ENCODE measurements at places on chromosomes 7 and 10. TPM values are rescaled to one million over a fixed set of nuclear protein-coding genes. Genes with fewer than 3 reads are reported as not detected.
A peak's percentile ranks its signal among the peaks of the same experiment; 100 is the strongest.

PAPSS2 gene
- 0.06 TPM for total RNA-seq

LAMB1 gene
- not detected for total RNA-seq

MNX1 gene
- total RNA-seq, result not detected

ARHGAP19 gene
- 48.3 TPM for total RNA-seq

TEX36 gene
- total RNA-seq, result not detected

ASAH2 gene
- total RNA-seq, result 4.2 TPM

CYP3A7 gene
- total RNA-seq, result not detected

GRCh38 chr7:111364413-111364812 lies 197.9 kb downstream of the IMMP2L start:
- no peaks in the 10 kb centered on the region for H3K27me3 ChIP-seq
- DNase-seq, result no peak
- no peak overlapping the region for H3K4me3 ChIP-seq
- H3K36me3 ChIP-seq, result no peaks in the 10 kb centered on the region
- no peaks in the 10 kb centered on the region for H3K4me1 ChIP-seq
- no peak overlapping the region for H3K27ac ChIP-seq

DNA sequence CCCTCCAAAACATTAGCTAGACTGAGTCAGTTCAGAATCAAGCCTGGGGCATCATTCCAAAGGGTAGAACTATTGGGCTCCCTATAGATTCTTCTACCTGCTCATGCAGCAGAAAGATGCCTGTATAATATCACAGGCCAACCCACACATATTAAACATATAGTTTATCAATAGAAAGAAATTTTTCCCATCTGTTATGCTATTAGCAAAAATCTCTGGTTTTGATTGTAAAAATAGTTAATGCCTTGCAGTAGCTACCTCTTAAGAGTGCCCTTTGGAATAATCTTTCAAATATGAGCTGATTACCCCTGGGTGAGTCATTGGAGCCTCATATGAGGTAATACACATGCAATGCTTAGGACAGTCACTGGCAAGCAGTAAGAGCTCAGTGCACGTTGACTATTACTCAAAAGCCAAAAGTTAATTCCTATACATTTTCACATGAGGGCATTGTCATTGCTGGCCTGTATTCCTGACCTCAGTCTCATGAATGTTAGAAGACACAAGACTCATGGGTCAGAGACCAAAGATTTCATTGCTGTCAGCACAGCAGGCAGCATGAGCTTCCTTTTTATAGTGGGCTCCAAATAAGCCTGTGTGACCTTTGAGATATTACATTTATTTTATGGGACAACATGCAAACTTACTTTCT lies 180.0 kb downstream of the FGFR2 start:
- no peaks in the 10 kb centered on the region for H3K4me1 ChIP-seq

DNA sequence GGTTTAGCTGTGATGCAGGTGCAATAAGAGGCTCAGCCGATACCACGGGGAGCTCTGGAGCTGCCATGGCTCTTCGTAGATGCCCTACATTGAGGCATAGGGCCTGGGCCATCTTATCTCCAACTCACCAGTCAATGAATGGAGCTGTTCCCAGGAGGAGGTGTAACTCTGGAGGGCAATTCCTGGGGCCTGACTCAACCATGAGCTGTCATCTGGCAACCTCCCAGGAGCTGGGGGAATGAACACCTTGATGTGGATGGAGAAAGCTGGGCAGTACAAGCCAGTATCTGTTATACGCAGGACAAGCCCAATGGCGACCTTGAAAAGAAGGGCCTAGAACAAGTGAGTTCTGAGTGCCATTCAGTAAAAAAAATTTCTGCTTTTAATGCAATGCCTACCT lies 224.0 kb upstream of the PLXDC2 start:
- no peaks in the 10 kb centered on the region for H3K27me3 ChIP-seq
- DNase-seq, result no peak
- H3K36me3 ChIP-seq, result no peaks in the 10 kb centered on the region
- H3K27ac ChIP-seq, result no peak overlapping the region
- no peak overlapping the region for H3K4me3 ChIP-seq

GRCh38 chr7:24463474-24463873 lies 109.8 kb upstream of the PALS2 start:
- H3K36me3 ChIP-seq, result no peaks in the 10 kb centered on the region
- no peak overlapping the region for H3K27ac ChIP-seq
- H3K4me1 ChIP-seq, result no peaks in the 10 kb centered on the region
- no peak overlapping the region for H3K4me3 ChIP-seq
- no peak for DNase-seq

- DNase-seq, result peak; percentile 65
- no peak overlapping the region for H3K27ac ChIP-seq
- no peaks in the 10 kb centered on the region for H3K36me3 ChIP-seq
Measured at GRCh38 chr10:102408728-102409603, 9.6 kb downstream of the PSD start.

GRCh38 chr7:13979671-13980435 lies 9.6 kb downstream of the ETV1 start:
- peaks cover 8% of the 10 kb centered on the region for H3K4me1 ChIP-seq
- no peak overlapping the region for H3K4me3 ChIP-seq
- peaks cover 37% of the 10 kb centered on the region for H3K27me3 ChIP-seq
- H3K36me3 ChIP-seq, result peaks cover 1% of the 10 kb centered on the region

DNA sequence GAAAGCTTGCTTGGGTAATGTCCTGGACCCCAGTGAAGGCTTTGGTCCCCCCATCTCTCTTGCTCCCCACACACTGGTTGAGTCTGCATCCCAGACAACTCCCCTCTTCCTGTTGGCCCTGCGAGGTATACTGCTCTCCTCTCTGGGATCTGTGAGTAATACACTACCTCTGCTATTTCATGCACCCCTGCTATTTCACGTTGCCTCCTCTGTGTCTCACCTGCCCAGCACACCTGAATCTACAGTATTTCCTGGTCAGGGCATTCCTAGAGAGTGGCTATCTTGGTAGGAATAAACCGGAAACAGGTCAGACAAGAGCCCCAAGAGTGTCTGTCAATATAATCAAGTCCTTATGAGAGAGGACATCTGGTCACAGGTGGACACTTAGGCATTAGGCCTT lies 114.3 kb upstream of the ODAD2 start:
- no peak for DNase-seq
- no peaks in the 10 kb centered on the region for H3K4me1 ChIP-seq
- no peak overlapping the region for H3K27ac ChIP-seq
- H3K27me3 ChIP-seq, result no peaks in the 10 kb centered on the region
- no peaks in the 10 kb centered on the region for H3K36me3 ChIP-seq
- no peak overlapping the region for H3K4me3 ChIP-seq

DNA sequence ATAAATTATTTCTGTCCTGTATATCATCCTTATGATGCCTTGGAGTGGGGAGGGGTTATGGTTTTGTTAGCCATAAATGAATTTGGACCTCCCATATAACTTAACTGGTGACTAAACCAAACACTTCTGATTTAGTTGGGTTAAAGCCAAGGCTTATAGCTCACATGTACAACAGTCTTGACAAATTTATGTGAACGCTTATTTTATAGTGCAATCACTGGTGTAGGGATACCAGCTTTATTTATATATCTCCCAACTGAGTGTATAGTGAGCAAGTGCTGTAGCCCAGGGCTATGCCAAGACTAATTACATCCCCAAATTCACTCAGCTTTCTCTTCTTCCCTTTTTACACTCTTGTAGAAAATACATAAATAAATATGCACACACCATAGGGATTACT lies 956.2 kb downstream of the SORCS3 start:
- H3K36me3 ChIP-seq, result no peaks in the 10 kb centered on the region
- no peak overlapping the region for H3K4me3 ChIP-seq
- DNase-seq, result no peak
- H3K27me3 ChIP-seq, result no peaks in the 10 kb centered on the region

DNA sequence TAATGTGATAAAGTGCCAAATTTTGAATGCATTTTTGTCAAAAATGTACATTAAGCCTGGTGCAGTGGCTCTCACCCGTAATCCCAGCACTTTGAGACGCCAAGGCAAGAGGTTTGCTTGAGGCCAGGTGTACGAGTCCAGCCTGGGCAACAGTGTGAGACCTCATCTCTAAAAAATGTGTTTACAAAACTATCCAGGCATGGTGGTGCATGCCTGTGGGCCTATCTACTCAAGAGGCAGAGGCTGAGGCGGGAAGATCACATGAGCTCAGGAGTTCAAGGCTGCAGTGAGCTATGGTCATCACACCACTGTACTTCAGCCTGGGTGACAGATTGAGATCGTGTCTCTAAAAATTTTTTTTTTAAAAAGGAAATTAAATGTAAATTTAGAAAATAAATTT lies 18.5 kb upstream of the MGMT start:
- H3K36me3 ChIP-seq, result no peaks in the 10 kb centered on the region
- no peak overlapping the region for H3K27ac ChIP-seq

- peaks cover 19% of the 10 kb centered on the region for H3K36me3 ChIP-seq
- H3K27me3 ChIP-seq, result no peaks in the 10 kb centered on the region
- H3K27ac ChIP-seq, result no peak overlapping the region
- H3K4me3 ChIP-seq, result no peak overlapping the region
Measured at GRCh38 chr7:105367458-105367857, 21.3 kb downstream of the SRPK2 start.

DNA sequence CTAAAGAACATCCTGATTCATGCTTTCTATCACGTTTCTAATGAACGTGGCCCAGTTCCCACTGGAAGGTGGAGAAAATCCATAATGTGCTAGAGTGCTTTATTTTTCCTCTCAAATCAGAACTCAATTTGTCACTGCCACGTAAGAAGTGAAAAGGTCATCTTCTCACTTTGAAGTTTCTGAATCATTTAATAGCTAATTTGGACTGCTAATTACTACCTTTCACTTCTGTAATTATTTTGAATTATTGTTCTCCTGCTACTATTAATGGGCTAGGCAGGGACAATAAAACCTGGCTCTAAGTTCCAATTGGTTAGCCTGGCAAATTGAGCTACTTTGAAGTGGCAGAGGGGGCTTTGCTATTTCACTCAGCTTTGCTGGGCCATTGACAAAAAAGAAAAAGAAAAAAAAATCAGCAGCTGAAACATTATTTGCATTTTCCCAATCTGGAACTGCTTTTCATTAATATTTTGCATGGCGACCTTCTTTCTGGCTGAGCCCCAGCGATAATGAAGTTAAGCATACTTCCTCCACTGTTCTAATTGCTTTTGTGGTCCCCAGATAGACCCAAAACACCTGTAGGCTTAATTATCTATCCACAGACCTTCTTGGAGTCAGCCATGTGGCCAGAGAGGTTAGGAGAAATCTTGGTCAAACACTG lies 264.2 kb downstream of the SEC23IP start:
- no peaks in the 10 kb centered on the region for H3K27me3 ChIP-seq
- H3K36me3 ChIP-seq, result no peaks in the 10 kb centered on the region
- no peak overlapping the region for H3K27ac ChIP-seq
- H3K4me3 ChIP-seq, result no peak overlapping the region
- no peaks in the 10 kb centered on the region for H3K4me1 ChIP-seq

DNA sequence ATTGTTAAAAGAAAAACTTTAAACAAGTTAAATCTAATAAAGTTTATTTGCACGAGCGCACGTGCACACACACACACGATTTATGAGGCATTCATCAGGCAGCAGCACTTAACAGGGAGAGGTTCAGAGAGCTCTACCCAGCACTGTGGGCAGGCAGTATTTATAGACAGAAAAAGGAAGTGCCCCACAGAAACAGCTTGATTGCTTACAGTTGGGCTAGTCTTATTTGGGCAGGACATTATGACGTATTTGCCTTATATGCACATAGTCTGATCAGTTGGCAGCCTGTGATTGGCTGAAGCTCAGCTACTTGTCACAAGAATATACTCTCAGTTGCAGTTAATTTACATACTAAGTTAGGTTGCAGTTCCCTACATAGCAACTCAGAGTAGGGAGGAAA lies 1.2 kb upstream of the SDHAF3 start:
- H3K27me3 ChIP-seq, result no peaks in the 10 kb centered on the region
- H3K4me3 ChIP-seq, result peak overlapping the region; percentile 28
- peaks cover 27% of the 10 kb centered on the region for H3K4me1 ChIP-seq
- peaks cover 16% of the 10 kb centered on the region for H3K36me3 ChIP-seq

DNA sequence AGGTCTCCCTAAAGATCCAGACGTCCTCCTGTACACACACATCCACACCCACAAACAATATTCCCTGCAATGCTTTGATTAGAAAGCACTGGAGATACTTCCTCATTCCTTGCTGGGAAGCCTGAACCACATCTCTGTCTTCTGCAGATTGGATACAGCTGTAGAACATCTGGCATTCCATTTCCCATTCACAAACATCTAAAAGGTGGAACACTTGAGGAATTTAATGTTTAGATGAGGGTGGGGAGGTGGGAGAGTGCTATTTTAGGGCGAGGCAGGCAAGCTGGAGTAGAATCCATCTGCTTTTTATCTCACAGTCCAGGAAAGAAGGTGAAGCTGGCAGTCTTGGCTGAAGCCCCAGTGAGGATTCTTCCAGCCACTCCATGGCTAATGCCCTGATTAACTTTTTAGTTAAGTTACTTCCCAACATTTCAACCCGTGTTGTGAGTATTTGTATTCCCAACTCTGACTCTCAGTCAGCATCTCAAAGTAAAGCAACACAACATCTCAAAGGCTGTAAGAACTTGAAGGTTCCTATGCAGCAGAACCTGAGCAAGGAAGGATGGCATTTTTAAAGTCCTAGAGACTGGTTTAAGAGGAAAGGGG lies 46.1 kb downstream of the CYTH3 start:
- H3K36me3 ChIP-seq, result no peaks in the 10 kb centered on the region
- peaks cover 9% of the 10 kb centered on the region for H3K4me1 ChIP-seq
- DNase-seq, result no peak
- peaks cover 44% of the 10 kb centered on the region for H3K27me3 ChIP-seq
- no peak overlapping the region for H3K4me3 ChIP-seq

GRCh38 chr10:51445588-51445987 lies 253.8 kb downstream of the CSTF2T start:
- DNase-seq, result no peak
- no peaks in the 10 kb centered on the region for H3K36me3 ChIP-seq
- H3K27me3 ChIP-seq, result no peaks in the 10 kb centered on the region
- no peaks in the 10 kb centered on the region for H3K4me1 ChIP-seq

DNA sequence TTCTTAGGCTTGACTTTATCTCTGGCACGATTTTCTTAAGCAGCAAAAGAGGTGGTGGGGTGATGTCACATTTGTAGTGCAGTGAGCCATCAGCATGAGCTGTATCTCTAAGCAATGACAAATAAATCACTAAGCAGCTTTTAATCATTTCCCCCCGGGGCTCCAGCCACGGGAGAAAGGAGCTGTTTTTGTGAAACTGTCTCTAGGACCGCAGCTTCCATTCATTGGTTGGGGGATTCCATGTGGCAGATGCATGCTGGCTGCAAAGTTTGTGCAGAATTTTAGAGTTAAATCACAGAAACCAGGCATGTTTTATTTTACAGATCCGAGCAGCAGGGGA lies 464 bp downstream of the KIAA1217 start:
- H3K4me3 ChIP-seq, result peak overlapping the region; percentile 33
- peaks cover 9% of the 10 kb centered on the region for H3K4me1 ChIP-seq
- no peaks in the 10 kb centered on the region for H3K36me3 ChIP-seq
- no peak overlapping the region for H3K27ac ChIP-seq

Measured in activated CD8-positive, alpha-beta memory T cell treated with anti-CD3 and anti-CD28 coated beads, Interleukin-2, amount 10 ng/mL, durations not matched to agents 7 days and 5 days (primary cell).